T-cell (primary cell): ENCODE measurements at places on chromosomes 5 and 9.

DNA sequence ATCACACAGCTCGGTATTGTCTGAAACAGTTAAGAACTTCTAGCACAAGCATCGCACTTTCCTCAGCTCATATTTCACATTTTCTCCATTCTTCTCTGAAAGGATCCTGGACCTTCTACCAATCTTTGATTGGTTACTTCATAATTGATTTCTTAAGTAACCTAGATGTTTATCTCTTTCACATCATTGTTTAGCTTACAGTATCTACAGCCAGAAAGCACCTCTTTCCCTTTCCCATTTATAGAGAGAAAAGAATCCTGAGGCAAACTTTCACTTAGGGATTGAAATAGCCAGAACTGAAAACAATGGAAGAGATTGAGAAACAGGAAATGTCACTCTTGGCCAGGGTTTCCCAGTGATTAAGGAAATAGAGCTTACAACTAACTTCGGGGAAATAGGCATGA is 2.5 kb downstream of the IL33 start:
- DNase-seq: no peak

GRCh38 chr5:74630453-74631066 is 10.0 kb downstream of the ENC1 start:
- DNase-seq: peak; percentile 75

GRCh38 chr9:19018201-19018600 is 14.8 kb downstream of the SAXO1 start:
- no peak for DNase-seq

DNA sequence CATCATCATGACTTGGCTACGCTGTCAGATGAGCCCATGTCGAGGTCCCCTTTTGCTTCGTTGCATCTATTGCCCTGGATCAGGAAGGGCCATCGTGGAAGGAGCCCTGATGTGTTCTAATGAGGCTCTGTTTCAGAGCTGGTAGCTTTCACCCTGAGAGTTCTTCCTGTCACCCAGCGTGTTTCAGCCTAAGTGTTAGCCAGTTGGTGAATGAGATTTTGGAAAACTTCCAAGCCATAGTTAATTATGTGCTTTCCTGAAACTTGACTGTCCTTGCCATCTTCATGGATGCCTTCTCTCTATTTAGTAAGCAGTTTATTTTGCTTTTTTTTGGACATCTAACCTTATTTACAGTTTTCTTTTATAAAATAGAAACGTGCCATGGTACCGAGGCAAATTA is 1695.4 kb upstream of the WWC1 start:
- DNase-seq: no peak

DNA sequence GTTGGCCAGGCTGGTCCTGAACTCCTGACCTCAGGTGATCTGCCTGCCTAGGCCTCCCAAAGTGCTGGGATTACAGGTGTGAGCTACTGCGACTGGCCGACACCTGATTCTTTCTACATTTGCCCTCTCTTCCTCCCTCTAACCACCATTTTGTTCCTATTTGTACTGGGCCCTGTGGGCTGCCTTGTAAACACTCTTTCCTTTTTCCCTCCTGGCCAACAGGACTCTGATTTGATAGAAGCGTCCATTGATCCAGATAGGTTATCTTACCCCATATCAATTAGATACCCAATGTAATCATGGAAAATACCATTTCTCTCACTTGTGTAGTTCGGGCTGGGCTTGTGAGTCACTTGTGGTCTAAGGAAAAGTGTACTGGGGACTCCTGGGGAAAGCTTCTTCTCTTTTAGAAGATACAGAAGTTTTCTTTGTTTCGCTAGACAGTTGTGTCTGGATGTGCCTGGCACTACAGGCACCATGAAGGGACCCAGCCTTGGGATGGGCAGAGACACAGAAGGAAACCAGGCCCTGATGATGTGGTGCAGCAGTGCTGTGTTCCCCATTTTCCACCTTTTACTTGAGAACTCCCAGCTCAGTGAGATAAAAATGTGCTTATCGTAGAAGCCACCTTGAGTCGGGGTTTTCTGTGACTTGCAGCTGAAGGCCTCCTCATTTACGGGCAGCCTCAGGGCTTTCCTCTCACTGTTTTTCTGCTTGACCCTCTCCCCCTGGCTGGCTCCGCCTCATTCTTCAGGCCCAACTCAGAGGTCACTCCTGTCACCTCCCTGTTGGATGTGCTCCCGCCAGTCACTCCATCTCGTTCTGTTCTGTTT is 32.8 kb upstream of the CPEB4 start:
- DNase-seq: no peak

DNA sequence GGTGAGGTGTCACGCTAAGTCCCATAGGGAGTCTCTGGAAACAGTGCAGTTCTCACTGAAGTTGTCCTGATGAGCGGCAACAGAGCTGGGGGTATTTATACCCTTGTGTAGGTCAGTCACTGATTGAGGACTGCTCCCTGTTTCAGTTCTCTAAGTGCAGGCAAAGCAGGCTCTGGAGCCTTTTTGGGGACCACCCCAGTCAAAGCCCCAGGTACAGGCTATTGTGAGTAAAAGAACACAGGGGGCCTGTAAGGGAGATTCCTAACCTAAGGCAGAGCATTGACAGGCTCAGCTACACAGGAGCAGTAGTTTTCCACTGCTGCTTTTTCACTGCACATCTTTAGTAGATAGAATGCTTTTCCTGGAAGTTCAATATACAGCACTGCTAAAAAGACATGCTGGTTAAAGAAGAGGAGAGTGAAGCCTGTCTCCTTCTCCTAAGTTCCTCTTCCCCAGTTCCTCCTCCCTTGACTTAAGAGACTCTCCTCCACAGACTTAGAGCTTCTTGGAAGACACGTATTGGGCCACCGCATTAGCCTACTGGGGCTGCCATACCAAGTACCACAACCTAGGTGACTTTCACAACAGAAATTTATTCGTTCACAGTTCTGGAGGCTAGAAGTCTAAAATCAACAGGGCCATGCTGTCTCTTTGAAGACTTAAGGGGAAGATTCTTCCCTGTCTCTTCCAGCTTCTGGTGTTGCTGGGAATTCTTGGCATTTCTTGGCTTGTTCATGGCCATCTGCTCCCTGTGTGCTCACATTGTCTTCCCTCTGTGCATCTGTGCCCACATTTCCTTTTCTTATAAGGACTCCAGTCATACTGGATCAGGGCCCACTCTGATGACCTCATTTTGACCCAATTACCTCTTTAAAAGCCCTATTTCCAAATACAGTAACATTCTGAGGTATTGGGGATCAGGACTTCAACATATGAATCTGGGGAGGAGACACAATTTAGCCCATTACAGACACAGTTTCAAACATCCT is 221.0 kb downstream of the ESM1 start:
- no peak for DNase-seq

- DNase-seq: no peak
These were observed 27.7 kb upstream of the ZNF622 start for GRCh38 chr5:16493261-16493660.

DNA sequence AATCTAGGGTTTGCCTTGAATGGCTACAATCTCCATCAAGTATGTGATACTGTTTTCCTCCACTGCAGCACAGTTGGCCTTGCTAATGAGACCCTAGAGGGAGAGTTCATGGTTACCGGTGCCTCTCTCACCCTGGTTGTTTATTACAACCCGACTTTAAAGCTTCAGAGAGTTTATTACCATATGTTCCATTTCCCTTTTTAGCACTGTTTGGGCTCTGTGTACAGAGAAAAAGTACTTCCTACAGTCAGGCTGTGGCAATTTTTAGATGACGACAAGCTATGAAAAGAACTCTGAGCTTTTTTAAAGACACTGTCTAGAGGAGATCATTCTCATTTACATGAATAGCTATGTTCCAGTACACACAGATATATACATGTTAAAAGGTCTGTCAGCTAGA is 48.8 kb upstream of the PLCXD3 start:
- DNase-seq: no peak

DNA sequence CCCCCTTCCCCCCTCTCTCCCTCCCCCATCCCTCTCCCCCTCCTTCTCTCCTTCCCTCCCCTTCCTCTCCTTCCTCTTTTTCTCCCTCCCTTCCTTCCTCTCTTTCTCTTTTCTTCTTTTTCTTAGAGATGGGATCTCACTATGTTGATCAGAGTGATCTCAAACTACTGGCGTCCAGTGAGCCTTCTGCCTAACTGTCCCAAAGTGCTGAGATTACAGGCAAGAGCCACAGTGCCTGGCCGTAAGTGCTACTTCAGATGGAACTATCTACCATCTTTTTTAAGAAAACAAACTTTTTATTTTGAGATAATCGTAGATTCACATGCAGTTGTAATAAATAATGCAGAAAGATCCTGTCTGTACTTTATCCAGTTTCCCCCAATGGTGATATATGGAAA is 6.3 kb downstream of the RCL1 start:
- no peak for DNase-seq

- no peak for DNase-seq
These were observed 28.7 kb upstream of the KLF4 start for GRCh38 chr9:107518037-107518807.

- DNase-seq: no peak
These were observed 107.8 kb downstream of the NR6A1 start for GRCh38 chr9:124663046-124663961.

DNA sequence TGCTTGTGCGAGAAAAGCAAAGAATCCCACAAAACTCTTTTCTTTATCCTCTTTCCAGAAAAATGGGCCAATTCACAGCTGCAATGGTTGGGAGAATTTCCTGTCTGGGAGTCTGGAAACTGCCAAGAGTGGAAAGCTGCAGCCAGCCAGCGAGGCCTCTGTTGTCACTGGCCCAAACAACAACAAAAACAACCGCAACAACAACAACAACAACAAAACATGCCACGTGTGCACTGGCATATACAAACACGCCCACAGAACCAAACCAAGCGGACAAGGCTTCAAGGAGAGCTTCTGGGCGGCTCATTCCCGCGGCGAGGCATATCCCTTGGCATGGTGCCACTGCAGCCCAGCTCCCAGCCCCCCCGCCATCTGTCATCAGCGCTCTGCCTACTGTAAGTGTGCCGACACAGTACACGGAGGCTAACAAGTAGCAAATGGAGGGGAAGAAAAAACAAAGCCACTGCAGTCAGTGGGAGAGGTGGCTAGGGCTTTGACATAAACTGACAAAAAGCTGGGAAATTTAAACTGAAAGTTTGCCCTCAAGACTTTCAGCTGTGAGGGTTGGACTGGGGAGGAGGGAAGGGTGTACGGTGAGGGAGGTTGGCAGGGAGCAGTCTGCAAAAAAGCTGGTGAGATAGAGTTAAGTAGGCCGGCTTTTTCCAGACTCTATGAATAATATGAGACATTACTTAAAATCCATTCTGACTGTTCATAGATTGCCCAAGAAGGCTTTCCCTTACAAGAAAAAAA is 165.0 kb upstream of the ZNF462 start:
- DNase-seq: no peak

DNA sequence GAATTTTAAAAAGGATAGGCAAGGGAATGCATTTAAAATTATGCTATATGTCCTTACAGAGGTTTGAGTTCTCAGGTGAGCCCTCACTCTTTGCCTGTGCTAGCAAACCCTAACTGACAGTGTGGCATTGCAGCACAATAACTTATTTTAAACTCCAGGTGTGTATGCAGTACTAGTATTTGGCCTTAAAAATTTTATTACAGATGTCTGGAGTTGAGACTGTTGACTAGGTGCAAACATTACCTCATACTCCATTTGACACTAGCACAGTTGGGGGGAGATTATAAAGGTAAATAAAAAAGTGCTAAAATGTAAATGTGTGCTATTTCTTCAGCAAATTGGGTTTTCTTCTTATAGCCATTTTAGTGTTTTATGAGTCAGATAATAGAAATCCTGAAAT is 407.7 kb downstream of the SH3GL2 start:
- DNase-seq: no peak

GRCh38 chr5:13987843-13988464 is 43.5 kb upstream of the DNAH5 start:
- DNase-seq: no peak

DNA sequence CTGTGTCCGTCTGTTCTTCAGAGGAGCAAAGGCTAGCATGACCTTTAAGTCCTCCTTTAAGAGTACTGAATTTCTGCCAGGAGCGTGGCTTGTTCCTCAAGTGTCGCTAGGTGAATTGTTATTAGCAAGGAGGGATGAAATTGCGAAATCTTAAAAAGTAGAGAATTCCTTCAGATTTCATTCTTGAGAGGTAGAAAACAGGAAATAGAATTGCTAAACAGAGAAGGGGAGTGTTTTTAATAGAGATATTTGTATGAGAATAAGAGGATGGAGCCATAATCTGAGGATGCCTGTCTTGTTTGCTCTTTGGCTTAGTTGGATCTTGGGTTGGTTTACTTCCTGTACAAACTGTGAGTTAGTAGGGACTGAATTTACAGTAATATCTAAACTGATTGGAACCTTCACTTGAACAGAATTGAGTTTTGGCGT is 39.2 kb downstream of the EXOSC2 start:
- no peak for DNase-seq

- no peak for DNase-seq
These were observed 142.0 kb downstream of the RORB start for GRCh38 chr9:74639112-74639511.

GRCh38 chr5:78726571-78726970 is 78.0 kb upstream of the LHFPL2 start:
- no peak for DNase-seq

GRCh38 chr9:134915046-134915985 is 2.4 kb downstream of the FCN1 start:
- DNase-seq: no peak

DNA sequence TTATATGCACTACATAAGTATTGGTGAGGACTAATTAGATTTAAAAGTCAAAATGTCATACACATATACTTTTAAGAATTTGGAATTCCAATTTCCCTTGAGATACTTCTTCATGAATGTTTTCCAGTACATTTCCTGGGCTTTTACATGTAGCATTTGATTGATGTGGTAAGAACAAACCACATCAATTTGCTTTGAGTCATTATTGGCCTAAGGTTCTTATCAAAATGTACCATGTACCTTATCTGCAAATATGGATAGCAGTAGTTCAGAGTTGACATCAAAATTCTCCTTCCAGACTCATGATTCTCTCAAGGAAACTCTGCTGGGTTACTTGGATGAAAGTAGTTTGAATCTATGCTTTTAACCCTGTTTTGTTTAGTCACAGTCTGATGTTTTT is 2.5 kb downstream of the CAST start:
- DNase-seq: no peak

DNA sequence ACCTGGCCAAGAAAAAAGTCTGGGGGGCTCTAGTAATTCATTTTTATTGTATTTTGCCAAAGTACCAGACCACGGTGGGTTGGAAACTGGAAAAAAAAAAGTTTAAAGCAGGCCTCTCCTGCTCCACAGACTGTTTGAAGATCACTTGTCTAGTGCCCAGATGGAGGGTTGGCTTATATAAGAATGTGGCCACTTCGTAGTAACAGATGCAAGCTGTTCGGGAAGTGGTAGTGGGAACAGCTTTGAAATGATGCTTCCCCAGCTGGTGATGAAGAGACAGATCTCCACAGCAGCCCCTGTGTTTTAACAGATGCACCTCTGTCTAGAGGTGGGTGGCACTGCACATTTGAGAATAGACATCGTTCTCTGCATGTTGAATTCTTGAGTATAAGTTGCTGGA is 54.3 kb upstream of the DMRT3 start:
- no peak for DNase-seq

DNA sequence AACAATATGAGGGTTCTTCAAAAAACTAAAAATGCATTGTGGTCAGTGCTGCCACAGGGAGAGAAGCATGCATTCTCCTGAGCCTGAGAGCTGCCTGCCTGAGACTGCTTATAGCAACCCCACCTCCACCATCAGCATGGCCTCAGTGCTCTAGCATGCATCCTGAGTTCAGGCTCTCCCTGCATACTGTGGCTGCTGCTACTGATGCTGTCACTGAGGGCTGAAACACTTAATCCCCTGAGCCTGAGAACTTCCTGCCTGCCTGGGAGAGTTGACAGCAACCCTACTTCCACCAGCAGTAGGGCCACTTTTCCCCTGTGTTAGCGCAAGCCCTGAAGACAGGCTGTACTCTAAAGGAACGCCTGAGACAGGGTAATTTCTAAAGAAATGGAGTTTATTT is 206.0 kb downstream of the FBXO4 start:
- no peak for DNase-seq
